ENCODE measurements at places on chromosomes 2 and 18.

GRCh38 chr2:11430729-11431128 is 35.2 kb downstream of the E2F6 start:
- DNase-seq: no peak

- no peak for DNase-seq
These were observed 64.7 kb downstream of the CCDC148 start for GRCh38 chr2:158391876-158392275.

DNA sequence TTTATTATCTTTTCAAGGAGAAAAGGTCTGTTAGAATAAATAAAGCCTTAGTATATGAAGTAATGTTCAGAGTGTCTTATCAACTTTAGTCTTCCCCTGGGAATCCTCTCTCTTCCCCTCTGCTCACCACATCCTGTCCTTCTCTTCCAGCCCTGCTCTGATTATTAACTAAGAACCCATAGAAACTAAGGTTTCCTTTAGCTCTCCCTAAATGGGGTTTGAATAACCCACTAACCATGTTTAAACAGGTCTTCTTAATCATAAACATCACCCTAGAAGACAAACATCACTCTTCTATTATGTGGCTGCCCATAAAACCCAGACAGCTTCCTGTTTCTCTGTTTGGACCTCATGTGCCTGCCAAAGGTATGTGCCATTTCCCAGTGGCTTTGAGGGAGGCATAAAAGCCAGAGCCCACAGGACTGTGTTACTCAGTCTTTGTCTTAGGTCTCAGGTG is 50.1 kb downstream of the SLC14A1 start:
- DNase-seq: no peak

DNA sequence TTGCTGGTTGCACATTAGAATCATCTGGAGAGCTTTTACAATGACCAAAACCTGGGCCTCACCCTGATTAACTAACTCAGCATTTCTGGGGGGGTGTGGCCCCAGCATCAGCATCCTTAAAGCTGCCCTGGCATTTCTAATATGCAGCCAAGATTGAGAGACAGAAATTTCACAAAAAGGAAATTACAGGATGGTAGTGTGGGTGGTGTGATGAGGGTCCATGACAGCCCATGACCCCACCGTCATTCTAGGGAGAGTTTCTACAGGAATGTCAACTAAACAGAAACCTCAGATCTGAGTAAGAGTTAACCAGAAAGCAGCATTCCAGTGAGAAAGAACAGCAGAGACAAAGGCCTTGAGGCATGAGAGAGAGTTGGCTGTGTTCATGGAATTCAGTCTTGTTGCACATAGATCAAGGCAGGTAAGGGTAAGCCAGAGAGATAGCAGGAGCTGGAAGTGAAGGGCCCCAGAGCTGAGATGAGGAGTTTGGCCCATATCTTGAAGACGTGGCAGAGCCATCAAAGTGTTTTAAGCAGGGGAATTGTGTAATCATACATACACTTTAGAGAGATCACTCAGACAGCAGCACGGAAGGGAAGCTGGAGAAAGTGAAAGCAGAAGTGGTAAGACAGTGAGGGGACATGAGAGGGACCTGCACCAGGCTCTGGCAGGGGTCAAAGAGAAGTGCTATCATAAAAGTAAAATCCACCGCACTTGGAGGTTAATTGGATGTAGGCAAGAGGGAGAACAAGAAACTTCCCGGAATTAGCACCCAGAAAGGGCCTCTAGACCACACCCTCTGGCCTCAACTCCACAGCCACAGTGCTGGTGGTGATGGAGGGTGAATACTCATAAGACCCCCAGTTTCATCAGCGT is 7.8 kb upstream of the TRABD2A start:
- no peak for DNase-seq

- DNase-seq: no peak
These were observed 24.7 kb downstream of the ARL4C start for GRCh38 chr2:234472155-234472554.

GRCh38 chr2:239096676-239097427 is 249.0 kb downstream of the TWIST2 start:
- DNase-seq: no peak

GRCh38 chr2:105821428-105822125 is 76.9 kb downstream of the NCK2 start:
- no peak for DNase-seq

DNA sequence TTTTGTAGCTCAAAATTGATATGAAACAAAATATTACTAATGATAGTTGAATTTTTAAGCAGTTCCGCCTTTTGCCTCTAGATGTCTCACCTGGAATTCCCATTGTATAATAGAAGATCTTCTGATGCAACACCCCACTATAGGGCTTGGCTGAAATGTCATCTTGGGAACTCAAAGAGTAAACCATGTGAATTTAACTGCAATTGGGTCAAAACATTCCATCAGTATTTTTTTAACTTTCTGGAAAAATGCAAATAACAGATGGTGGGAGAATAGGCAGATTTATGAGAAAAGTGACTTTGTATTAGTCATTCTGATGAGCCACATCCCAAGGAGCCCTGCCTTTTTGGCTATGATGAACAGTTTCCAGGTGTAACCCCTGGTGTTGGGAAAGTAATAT is 489.9 kb downstream of the NYAP2 start:
- peak; percentile 32 for DNase-seq

DNA sequence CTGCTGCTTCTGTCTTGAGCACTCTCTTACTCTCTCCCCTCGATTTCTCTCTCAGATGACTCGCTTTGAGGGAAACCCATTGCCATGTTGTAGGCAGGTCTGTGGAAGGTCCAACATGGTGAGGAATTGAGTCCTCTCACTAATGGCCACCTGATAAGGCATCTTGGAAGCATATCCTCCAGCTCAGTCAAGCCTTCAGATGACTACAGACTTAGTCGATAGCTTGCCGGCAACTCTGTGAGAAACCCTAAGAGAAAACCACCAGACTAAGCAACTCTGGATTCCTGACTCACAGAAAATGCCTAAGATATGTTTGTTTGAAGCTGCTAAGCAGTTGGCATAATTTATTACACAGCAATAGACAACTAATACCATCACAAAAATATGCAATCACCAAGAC is 51.2 kb downstream of the WDR75 start:
- no peak for DNase-seq

- peak; percentile 40 for DNase-seq
These were observed 153.7 kb upstream of the VRK2 start for GRCh38 chr2:57892920-57893319.

DNA sequence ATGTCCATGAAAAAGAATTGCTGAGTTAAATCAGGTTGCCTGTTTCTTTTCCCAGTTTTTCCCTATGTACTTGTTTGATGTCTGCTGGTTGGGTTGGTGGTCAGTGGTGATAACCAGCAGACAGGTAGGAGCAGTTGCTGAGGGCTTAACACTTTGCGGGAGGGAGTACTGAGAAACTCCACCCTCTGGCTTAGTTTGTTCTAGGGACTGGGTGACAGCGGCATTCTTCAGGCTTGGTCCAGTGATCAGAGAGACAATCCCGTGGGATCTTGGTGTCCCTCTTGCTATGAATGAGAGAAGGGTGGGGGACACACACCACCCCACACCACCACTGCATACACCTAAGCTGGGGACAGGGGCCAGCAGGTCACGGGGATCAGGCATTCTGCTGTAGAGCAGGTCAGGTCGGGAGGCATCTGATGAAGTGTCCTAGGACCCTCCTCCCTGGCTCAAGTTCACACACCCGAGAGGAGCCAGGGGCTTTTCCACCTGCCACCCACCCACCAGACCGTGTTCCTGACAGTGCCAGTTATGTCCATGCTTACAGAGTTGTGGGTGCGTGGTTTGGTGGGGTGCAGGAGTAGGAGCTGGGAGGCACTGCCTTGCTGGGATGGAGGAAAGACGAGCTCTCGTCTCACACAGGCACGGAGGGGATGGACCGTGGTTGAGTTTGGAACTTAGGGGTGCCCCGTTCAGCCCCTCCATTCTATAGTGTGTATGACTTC is 21.3 kb upstream of the ALLC start:
- DNase-seq: no peak

DNA sequence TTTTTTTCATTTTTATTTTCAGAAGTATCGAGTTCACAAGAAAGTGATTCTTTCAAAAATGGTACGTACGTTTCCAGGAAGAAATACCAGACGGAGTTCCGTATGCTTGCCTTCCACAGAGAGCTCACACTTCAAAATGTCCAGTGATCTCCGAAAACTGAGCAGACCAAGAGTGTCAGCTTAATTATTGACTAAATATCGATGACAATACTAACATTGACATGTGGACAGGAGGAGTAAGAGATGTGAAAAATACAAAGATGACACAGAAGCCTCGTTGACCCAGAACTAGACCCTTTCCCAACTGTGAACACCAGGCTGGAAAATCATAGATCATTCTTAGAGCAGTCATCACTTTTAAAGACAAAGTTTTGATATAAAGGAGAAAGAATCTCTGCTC is 440.0 kb upstream of the POU3F3 start:
- DNase-seq: no peak

- DNase-seq: no peak
These were observed 42.6 kb downstream of the EDAR start for GRCh38 chr2:108946442-108946841.

DNA sequence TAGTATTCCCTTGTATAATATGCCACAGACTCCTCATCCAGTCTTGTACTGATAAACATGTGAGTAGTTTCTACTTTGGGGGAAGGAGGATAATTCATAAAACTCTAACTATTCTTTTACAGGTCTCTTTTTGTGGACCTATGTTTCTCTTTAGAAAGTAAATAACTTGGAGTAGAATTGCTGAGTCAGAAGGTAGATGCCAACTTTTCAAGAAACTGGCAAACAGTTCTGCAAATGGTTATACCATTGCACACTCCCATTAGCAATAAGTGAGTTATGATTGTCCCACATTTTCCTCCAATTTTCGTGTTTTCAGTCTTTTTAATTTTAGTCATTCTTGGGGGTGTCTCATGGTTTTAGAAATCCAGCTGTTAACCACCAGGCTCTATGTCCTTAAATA is 477.2 kb upstream of the LRRTM4 start:
- DNase-seq: no peak

GRCh38 chr2:169034256-169034655 is 3.1 kb upstream of the ABCB11 start:
- no peak for DNase-seq
